Stimulated activated CD8-positive, alpha-beta memory T cell treated with anti-CD3 and anti-CD28 coated beads, Interleukin-7, amount 100 ng/mL, for 48 hours (primary cell): ENCODE measurements at places on chromosomes 7 and 10.
A peak's percentile ranks its signal among the peaks of the same experiment; 100 is the strongest.

DNA sequence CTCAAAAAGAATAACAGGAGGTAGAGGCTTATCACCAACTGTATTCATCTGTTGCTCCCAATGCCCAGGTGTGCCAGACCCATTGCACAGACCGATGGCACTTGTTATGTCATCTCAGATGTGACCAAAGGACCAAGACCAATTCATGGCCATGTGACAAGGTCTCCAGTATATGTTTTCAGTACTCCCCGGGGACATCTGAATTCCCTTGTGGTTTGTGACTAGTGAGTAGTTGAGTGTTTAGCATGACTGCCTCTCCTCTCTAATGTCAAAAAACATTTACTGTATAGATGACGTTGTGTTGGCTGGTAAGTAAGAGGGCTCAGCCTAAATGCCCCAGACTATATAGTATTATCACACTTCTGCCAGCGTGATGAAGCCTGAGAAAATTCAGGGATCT lies 202.1 kb upstream of the SMIM30 start:
- no peak for DNase-seq

DNA sequence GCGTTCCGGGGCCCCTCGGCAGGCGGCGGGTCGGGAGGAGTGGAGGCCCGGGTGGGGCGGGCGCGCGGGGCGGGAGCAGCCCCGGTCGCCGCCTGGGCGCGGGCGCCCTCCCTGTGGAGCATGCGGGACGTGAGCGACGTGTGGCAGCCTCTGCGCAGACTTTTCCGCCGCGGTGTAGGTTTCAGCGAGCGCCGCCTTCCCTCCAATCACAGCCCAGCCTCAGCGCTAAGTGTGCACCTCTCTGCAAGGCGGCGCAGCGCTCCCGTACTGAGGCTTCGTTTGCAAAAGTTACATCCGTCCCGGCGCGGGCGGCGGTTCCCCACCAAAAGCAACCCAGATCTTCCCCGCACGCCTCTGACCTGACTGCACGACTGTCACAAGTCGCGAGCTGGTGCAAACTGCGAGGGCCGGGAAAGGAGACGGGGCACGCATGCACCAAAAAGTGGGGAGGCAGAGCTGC lies 1.2 kb upstream of the PFKFB3 start:
- peak; percentile 70 for DNase-seq

DNA sequence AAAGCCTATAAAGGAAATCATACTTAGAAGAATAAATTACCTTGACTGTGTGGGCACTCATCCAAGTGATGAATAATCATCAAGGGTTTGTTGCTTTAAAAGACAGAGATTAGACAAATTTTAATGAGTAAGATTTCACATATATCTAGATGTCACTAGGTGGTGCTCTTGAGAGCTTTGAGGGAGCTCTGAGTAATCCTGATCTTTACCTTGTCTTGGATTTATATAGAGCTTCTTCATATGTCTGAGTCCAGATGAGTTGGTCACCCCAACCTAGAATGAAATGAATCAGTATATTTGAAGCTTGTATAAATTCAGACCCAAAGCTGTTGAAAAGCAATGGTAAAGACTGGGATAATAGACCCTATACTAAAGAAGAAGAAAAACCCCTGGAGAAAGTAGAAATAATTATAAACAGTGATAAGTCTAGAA lies 3.7 kb downstream of the AGR2 start:
- no peak for DNase-seq

GRCh38 chr7:65955718-65956117 lies 26.3 kb downstream of the GUSB start:
- DNase-seq: no peak

DNA sequence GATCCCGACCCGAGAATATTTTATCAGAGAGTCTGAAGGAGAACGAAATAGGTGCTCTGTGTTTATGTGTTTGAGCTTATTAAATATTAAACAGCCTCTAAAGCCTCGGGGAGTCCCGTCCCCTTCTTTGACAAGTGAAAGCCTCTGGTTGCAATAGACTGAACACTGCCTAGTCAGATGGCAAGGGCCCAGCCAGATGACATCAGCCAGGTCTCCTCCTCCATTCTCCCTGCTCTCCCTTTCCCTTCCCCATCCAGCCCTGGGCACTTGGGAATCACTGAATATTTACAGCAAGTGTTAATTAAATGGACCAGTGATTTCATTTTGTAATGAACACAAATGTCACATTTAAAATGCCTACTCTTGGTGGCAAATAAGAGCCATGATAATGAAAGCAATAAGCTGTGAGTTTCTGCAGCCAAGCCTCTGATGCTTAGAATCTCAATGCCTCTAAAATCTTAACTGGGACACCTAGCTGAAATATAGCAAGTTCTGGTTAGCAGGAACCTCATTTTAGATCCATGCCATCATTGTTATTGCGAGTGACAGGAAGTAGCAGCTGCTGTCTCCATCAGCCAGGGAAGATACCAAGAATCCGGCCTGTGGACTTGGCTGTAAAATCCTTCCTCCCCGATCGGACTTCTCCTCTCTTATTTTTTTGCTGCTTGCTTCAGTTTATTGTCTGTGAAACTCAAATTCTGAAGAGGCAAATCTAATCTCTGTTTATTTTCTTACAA lies 202.1 kb downstream of the PRPF18 start:
- no peak for DNase-seq

GRCh38 chr7:158910254-158911053 lies 54.1 kb downstream of the DYNC2I1 start:
- DNase-seq: no peak

- no peak for DNase-seq
Measured at GRCh38 chr7:66894463-66895080, 26.5 kb upstream of the TMEM248 start.

- no peak for DNase-seq
Measured at GRCh38 chr7:154748089-154748786, 254.7 kb downstream of the PAXIP1 start.

- no peak for DNase-seq
Measured at GRCh38 chr7:50822706-50823105, 40.0 kb upstream of the GRB10 start.

- DNase-seq: no peak
Measured at GRCh38 chr10:103812432-103812831, 42.9 kb downstream of the SH3PXD2A start.

GRCh38 chr7:152511736-152512135 lies 75.9 kb upstream of the KMT2C start:
- DNase-seq: no peak

- DNase-seq: no peak
Measured at GRCh38 chr7:137953665-137954470, 48.0 kb downstream of the CREB3L2 start.

- no peak for DNase-seq
Measured at GRCh38 chr10:111475720-111476119, 398.9 kb downstream of the ADRA2A start.

DNA sequence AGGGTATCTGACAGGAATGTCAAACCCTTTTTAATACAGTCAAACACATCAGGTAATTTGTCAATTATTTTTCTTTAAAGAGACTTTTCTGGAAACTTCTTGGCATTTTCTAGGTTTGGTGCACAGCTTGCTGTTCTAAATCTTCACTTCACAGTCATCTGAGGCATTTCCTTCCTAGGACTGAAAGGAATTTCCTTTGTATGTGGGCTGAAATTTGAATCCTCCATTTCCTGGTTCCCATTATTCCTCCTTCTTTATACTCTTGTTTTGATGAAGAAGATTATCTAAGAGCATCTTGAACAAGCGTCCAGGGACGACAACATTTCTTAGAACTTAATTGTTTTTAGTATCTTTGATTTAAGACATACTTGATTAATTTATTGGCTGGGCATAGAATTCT lies 24.9 kb downstream of the CALD1 start:
- DNase-seq: no peak

DNA sequence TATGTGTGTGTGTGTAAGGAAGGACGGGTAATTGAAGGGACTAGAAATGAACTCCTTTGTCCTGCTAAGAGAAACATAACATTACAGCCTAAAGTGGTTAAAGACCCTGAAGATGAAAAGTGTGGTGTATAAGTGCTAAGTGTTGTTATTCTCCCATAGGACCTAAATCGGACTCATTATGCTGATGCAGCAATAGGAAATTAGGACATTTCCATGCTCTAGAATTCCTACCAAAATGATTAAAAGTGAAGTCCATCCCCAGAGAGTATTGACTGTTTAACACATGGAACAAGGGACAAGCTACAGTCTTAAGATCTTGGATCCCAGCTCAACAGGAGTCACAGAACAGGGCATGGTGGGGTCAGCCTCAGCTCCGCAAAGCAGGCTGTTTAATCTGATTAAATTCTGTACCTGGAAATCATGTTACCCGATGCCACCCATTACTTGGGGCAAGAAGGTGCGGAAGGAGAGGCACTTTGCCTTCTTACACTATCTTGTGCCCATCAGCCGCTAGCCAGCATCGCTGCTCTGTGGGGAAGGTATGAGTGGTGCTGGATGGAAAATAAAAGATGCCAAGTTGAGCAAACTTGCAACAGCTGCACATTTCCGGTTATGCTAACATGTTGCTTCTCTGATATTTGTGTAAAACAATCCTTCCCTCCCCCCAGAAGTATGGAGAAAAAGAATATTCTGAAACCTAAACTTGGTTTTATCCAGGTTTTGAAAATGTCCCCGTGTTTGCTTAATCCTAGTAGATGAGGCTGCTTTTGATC lies 100.5 kb downstream of the CREB5 start:
- no peak for DNase-seq

- DNase-seq: no peak
Measured at GRCh38 chr10:16583382-16583781, 61.7 kb upstream of the C1QL3 start.

GRCh38 chr7:42911454-42912447 lies at the start of gene C7orf25:
C7orf25 (minus strand) TSS chr7:42912070; CDS start chr7:42910900, 1,170 bp downstream.
- peak; percentile 91 for DNase-seq

GRCh38 chr7:139937715-139938114 lies 108.7 kb downstream of the TBXAS1 start:
- no peak for DNase-seq

GRCh38 chr10:125782616-125783015 lies 7.0 kb upstream of the MMP21 start:
- DNase-seq: no peak

DNA sequence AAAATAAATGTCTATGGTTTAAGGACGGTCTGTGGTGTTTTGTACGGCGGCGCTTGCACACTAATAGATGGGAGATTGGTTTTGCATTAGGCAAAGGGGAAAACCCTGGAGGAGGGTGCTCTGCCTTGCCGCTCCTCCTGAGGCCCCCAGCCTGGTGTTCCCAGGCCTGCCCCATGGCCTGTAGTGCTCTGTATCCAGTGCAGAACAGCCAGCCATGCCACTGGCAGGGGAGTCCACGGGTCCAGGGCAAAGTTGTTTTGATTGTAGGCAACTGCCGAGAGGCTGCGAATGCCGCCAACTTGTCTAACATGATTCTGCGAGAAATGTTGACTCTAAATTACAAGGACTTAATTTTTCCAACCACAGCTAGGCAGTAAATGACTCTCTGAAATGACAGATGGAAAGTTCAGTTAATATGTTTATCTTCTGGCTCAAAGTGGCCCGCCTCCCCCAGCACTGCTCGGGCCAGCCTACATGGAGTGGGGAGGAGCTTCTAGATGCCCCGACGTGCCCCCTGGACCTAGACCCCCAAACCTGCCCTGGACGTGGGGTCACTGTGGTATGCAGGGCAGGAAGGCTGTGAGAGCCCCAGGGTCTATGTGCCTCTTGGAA lies 104.6 kb upstream of the GDF10 start:
- DNase-seq: no peak

- no peak for DNase-seq
Measured at GRCh38 chr7:8200316-8200715, 61.7 kb downstream of the ICA1 start.

- no peak for DNase-seq
Measured at GRCh38 chr7:117381362-117381761, 45.9 kb downstream of the ASZ1 start.

DNA sequence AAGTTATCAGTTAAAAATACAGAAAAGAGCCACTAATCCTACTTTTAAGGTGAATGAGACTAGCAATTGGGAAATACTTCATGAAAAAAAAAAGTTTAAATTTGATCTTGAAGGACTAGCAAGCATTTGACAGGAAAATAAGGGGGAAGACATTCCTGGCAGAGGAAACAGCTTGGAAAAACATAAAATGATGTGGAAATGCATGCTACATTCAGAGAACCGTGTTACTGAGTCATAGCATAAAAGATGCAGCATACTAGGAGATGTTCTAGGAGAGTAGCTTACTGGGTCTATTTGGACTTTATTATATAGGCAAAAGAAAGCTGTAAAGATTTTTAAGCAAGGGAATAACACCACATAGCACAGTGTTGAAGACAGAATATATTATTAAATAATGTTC lies 108.6 kb upstream of the COL1A2 start:
- no peak for DNase-seq

DNA sequence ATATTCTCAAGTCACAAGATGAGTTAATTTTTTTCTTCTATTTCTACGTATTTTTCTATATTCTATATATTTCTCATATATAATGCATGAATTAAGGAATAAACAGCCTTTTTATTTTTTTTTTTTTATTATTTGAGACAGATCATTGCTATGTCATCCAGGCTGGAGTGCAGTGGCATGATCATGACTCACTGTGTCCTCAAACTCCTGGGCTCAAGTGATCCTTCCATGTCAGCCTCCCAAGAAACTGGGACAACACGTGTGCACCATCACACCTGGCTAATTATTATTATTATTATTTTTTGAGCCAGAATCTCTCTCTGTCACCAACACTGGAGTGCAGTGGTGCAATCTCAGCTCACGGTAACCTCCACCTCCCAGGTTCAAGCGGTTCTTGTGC lies 1.5 kb downstream of the CLDN12 start:
- no peak for DNase-seq

DNA sequence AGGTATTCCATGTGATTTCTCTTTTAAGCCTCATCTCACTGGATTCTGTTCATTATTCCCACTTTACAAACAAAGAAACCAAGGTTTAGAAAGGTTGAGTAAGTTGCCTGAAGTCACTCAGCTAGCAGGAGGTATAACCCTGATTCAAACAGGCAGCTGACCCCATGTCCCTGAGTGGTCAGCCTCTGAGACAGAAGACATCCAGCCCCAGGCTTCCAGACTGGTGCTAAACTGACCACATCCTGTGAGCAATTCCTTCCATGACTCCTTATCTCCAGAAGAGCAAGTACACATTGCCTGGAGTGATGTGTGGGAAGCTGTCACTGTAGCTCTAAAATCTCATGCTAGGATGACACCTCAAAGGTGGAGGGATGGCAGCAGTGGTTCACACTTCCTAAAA lies 3.7 kb downstream of the PLPP4 start:
- no peak for DNase-seq

DNA sequence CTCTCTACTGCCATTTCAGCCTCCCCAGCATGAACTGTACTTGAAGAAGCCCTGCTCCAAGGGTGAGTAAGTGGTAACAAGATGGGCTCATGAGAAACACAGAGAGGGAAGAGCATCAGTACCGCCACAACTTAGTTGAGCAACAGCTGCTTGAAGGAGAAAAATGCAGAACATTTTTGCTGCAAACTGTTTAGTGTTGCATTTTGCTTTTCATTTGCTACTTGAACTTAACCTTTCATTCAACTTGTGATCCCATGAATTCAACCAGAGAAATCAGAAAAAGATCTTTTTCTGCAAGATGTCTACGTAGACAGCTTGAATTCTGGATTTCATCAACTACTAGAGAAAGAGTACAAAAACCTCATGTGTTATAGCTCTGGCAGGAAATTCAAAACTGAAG lies 40.7 kb downstream of the ANK3 start:
- DNase-seq: no peak

GRCh38 chr10:77090381-77091356 lies 546.9 kb downstream of the KCNMA1 start:
- no peak for DNase-seq
